ENCODE measurements at places on chromosomes 1 and 21. TPM values are rescaled to one million over a fixed set of nuclear protein-coding genes. Genes with fewer than 3 reads are reported as not detected.

The EVA1C gene
- 5.7 TPM for polyA plus RNA-seq

The AXDND1 gene
- polyA plus RNA-seq: 0.05 TPM

The OR6K3 gene
- polyA plus RNA-seq: not detected

The TRIM58 gene
- 3.5 TPM for polyA plus RNA-seq

The INAVA gene
- 0.03 TPM for polyA plus RNA-seq

Measured in fibroblast of lung (primary cell).